ENCODE measurements at places on chromosomes 11 and 22. TPM values are rescaled to one million over a fixed set of nuclear protein-coding genes. Genes with fewer than 3 reads are reported as not detected.

DNA sequence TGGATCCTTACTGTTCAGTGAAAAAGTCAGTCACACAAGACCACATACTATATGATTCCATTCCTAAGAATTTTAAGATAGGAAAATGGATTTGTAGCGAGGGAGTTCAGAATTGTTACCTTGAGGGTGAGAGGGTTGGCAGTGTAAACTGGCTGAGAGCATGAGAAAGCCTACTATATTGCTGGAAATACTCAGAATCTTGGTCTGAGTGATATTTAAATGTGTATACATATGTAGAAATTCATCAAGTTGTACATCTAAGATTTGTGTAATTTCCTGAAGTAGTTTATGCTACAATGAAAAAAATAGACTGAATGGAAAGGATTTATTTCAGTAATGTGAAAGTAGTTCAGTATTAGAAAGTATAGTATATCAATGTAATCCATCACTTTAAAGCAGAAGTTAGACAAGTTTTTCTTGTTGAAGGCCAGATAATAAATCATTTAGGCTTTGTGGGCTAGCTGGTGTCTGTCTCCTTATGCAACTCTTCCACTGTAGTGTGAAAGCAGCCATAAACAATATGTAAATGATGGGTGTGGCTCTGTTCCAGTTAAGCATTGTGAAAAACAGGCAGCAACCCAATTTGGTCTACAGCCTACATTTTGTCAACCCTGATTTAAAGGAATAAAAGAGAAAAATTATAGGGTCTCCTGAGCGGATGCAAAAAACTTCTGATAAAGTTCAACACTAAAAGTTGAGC lies 127.2 kb upstream of the THY1 start:
- DNase-seq = no peak

- no peak for DNase-seq
These were observed 261.3 kb downstream of the TMEM135 start for GRCh38 chr11:87299041-87299481.

DNA sequence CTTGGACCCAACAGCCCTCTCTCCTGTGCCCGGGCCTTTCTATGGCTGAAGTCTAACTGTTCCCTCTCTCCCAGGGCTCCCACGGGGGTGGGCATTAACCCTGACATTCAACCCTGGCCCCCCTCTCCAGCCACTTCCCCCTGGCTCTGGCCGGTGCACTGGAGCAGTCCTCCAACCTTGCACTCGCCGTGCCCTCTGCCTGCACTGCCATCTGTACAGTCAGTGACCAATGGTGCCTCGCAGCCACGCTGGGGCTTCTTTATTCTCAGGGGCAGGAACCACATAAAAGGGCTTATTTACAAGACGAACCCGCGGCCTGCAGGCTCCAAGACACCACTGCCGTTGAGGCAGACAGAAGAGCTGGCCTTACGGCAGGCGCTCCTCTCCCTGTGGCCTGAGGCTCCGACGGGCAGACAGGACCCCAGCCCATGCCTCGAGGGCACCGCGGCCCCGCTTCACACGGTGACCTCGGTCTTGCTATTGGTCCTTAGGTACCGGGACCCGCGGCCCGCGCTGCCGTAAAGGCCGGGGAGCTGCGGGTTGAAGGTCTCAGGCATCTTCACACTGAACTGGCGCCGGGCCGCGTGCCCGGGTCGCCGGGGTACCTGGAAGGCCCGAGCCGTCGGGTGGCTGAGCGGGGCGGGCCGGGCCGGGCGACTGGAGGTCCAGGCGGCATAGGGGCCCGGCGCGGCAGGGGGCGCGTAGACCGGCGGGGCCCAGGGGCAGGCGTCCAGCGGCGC lies 5.4 kb downstream of the SHISA8 start:
- DNase-seq = no peak

NRGN gene
- total RNA-seq = not detected

PDGFB gene
- 1.8 TPM for total RNA-seq

- DNase-seq = no peak
These were observed 735.1 kb upstream of the CCDC90B start for GRCh38 chr11:84021291-84021690.

- DNase-seq = no peak
These were observed 1036.0 kb downstream of the OPCML start for GRCh38 chr11:132496341-132496740.

GRCh38 chr22:50118129-50118528 lies 28.3 kb downstream of the MOV10L1 start:
- DNase-seq = no peak

Measured in Peyer's patch (tissue), 4 donors.